ENCODE measurements at places on chromosomes 2 and 18. TPM values are rescaled to one million over a fixed set of nuclear protein-coding genes. Genes with fewer than 3 reads are reported as not detected.
A peak's percentile ranks its signal among the peaks of the same experiment; 100 is the strongest.

DNA sequence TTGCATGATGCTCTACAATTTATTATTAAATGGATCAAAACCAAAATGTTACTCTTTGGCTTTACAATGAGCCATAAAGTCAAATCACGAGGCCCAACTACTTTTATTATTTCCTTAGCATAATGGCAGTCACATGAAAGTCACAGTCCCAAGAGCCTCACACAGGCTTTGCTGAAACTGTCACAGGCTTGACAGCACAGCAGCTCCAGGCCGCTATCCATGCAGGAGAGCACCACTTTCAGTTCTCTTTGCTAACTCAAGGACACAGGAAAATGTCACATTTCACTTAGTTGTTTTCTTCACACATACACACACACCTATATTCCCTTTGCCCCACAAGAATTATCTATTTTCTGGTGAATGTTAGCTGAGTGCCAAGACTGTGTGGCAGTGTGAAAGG is 11.1 kb upstream of the MSGN1 start:
- no peaks in the 10 kb centered on the region for H3K36me3 ChIP-seq
- H3K4me3 ChIP-seq: no peak overlapping the region
- H3K27ac ChIP-seq: no peak overlapping the region
- peaks cover 4% of the 10 kb centered on the region for H3K4me1 ChIP-seq

SLC5A7 gene
- total RNA-seq: 0.30 TPM

IL37 gene
- total RNA-seq: not detected

DNA sequence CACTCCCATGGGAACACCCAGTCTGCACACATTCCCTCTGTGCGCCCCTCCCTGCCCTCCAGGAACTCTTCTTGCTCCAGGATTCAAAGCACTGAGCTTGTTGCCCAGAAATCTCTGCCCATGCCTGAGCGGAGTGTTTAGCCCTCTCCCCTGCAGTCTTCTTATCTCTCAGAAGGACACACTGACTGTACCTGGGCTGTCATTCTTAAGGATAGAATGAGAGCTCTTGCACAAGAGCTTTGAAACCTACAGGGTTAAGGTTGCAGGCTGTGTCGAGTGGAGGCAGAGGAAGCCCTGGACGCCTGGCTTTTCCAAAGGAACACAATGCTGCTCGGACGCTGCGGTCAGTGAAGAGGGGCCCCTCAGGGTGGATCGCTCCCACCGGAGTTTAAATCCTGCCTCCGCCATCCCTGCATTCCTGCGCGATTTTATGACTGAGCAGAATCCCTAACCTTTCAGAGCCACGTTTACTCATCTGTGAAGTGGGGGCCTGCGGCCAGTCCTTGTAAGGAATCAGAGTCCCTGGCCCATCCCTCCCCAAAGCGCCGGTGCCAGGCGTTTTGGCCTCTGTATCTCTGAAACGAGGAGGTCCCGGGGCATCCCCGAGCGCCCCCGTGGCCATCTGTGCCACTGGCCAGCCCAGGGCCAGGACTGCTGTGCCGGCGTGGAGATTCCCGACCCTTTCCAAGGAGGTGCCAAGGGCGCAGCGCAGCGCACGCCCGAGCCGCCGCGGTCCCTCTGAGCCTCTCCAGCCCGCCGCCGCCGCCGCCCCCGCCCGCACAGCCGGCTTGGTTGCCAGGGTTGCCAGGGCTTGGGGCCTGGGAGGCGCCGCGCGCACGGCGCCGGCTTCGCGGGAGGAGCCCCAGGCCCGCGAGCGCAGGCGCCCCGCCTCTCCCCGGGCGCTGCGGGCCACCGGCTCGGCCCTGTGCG is 58.9 kb downstream of the FAM168B start:
- H3K27ac ChIP-seq: no peak overlapping the region
- peak; percentile 38 for DNase-seq
- H3K27me3 ChIP-seq: peaks cover 24% of the 10 kb centered on the region
- H3K36me3 ChIP-seq: no peaks in the 10 kb centered on the region
- no peaks in the 10 kb centered on the region for H3K4me1 ChIP-seq

M1AP gene
- total RNA-seq: 1.8 TPM

DNA sequence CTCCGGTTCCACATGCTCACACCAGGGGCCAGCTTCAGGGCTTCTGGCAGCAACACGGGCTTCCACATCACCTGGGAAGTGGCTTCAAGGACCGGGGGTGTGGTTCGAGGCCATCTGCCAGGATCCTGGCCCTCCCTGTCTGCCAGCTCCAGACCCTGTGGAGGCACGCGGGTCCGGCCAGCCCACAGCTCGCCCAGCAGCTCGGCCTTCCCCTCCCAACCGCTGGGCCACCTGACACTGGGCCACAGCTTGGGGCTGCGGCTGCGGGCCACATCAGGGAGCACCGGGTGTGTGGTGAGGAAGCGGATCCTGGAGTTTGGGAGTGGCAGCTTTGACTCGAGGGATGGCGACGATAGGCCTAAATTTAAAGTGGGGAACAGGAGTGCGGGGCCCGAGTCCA is 7.0 kb downstream of the C2orf81 start:
- peak overlapping the region; percentile 36 for H3K27ac ChIP-seq
- H3K4me3 ChIP-seq: peak overlapping the region; percentile 66
- no peak for DNase-seq
- H3K36me3 ChIP-seq: no peaks in the 10 kb centered on the region

- no peak overlapping the region for H3K4me3 ChIP-seq
- no peaks in the 10 kb centered on the region for H3K4me1 ChIP-seq
- no peak overlapping the region for H3K27ac ChIP-seq
- H3K36me3 ChIP-seq: no peaks in the 10 kb centered on the region
- DNase-seq: no peak
Observed at GRCh38 chr2:159897081-159897480, 99.1 kb upstream of the CD302 start.

LYG2 gene
- total RNA-seq: not detected

DNA sequence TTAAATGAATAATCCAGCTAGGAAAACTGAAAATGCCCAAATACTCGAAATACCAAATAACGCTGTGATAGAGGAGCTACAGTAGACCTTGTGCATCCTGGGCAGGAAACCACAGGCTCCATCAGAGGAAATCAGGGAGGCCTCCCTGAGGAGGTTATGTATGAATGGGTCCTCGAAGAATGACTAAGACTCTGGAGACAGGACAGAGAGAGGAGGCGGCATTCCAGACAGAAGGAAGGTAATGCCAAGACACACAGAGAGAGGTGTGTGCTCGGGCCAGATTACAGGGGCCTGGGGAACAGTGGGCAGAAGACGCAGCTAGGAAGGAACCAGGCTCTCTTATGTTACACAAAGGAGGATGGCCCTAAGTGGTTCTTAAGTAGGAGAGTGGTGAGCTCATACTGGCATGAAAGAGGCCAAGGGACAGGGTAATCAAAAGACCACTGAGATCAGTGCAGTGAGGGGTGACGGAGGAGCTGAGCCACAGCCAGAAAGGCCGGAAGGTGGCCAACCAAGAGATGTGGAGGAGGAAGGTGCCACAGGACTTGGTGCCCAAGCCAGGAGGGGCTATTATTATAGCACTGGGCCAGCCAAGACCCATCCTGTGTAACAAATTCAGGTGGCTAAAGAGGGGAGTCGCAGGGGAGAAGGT is 9.9 kb downstream of the ST3GAL5 start:
- H3K36me3 ChIP-seq: no peaks in the 10 kb centered on the region
- peaks cover 37% of the 10 kb centered on the region for H3K4me1 ChIP-seq
- H3K27ac ChIP-seq: peak overlapping the region; percentile 32
- H3K27me3 ChIP-seq: no peaks in the 10 kb centered on the region

GNLY gene
- total RNA-seq: 21.5 TPM

- no peak for DNase-seq
- no peaks in the 10 kb centered on the region for H3K27me3 ChIP-seq
- H3K36me3 ChIP-seq: no peaks in the 10 kb centered on the region
- no peaks in the 10 kb centered on the region for H3K4me1 ChIP-seq
- no peak overlapping the region for H3K4me3 ChIP-seq
Observed at GRCh38 chr2:4693266-4693665, 989.9 kb downstream of the DCDC2C start.

DNA sequence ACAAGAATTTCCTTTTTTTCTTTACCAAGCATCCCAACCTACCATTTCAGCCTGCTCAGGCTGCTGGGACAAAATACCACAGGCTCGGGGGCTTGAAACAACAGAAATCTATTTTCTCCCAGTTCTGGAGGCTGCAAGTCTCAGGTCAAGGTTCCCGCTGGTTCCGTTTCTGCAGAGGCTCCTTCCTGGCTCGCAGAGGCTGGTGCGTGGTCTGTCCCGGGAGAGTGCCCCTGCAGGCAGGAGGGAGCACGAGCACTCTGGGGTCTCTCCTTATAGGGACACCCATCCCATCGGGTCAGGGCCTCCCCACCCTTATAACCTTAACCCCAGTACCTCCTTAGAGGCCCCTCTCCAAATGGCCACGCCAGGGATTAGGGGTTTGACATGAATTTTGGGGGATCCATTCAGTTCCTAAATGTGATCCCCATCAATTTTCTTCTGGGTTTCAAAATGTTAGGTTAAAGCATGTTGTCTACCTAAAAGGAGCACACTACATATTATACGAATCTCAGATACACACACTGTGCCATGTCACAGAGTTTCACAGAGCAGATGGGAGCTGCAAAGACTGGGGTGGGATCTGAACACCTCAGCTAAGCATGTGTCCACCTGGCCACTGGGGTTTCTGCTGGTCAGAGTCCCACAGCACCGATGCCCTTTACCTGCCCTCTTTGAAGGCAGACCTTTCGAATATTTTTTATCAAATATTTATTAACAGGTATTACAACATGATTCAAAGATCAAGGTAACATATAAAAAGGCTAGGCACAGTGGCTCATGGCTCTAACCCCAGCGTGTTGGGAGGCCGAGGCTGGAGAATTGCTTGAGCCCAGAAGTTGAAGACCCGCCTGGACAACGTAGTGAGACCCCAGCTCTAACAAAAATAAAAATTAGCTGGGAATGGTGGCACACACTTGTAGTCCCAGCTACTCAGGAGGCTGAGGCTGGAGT is 17.6 kb upstream of the ADI1 start:
- DNase-seq: no peak
- H3K36me3 ChIP-seq: peaks cover 41% of the 10 kb centered on the region
- peak overlapping the region; percentile 88 for H3K27ac ChIP-seq

MYO7B gene
- total RNA-seq: 5.2 TPM

GRCh38 chr2:135903650-135904049 is 27.4 kb upstream of the MCM6 start:
- no peaks in the 10 kb centered on the region for H3K4me1 ChIP-seq
- no peak overlapping the region for H3K27ac ChIP-seq
- no peaks in the 10 kb centered on the region for H3K27me3 ChIP-seq
- no peak for DNase-seq

DNA sequence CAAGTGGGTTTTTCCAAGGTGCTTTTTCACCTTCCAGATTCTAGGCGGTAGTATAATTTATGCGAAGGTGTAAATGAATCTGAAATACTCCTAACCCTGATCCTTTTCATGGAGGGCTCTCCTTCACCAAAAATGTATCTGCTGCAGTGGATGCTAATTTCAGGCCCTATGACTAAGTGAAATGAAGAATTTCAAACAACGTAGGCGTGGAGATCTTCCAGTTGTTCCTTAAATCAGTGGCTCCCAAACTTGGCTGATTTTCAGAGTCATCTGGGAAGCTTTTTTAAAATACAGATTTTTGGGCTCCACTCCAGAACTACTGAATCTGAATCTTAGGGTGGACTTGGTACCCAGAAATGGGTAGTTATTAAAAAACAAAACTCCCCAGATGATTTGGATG is 5.5 kb downstream of the GCKR start:
- H3K27me3 ChIP-seq: peaks cover 6% of the 10 kb centered on the region
- no peaks in the 10 kb centered on the region for H3K4me1 ChIP-seq
- no peaks in the 10 kb centered on the region for H3K36me3 ChIP-seq
- no peak overlapping the region for H3K27ac ChIP-seq

- no peak for DNase-seq
- H3K27me3 ChIP-seq: no peaks in the 10 kb centered on the region
- no peak overlapping the region for H3K27ac ChIP-seq
- no peak overlapping the region for H3K4me3 ChIP-seq
- H3K36me3 ChIP-seq: no peaks in the 10 kb centered on the region
- H3K4me1 ChIP-seq: no peaks in the 10 kb centered on the region
Observed at GRCh38 chr2:78564666-78565065, 460.8 kb upstream of the REG3G start.

SLC14A1 gene
- 21.8 TPM for total RNA-seq

GRCh38 chr2:219702796-219703545 is 75.5 kb downstream of the SLC4A3 start:
- H3K4me1 ChIP-seq: peaks cover 7% of the 10 kb centered on the region
- H3K27ac ChIP-seq: no peak overlapping the region
- H3K4me3 ChIP-seq: no peak overlapping the region
- peaks cover 3% of the 10 kb centered on the region for H3K27me3 ChIP-seq
- DNase-seq: peak; percentile 56

APCDD1 gene
- total RNA-seq: 33.4 TPM

GRCh38 chr2:201904538-201905420 is 98.4 kb downstream of the CDK15 start:
- peaks cover 3% of the 10 kb centered on the region for H3K4me1 ChIP-seq
- no peak overlapping the region for H3K4me3 ChIP-seq
- no peaks in the 10 kb centered on the region for H3K36me3 ChIP-seq
- DNase-seq: no peak
- H3K27ac ChIP-seq: no peak overlapping the region

DNA sequence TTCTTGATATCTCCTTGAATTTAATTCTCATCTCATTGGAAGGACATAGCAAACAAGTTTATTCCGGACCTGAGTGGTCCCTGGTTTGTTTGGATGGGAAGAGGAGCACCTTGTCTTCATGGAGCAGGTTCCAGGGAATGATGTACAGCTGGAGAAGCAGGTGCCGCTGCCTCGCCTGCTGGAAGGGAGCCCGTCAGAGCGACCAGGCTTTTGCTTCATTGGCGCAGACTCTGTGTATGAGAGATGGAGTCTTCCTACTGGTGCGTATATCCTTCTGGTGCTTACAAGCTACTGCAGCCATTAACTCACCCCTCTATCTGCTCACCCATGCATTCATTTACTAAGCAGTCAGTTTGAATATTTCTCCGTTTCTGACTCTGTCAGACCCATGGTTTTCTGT is 11.6 kb upstream of the ALLC start:
- no peak overlapping the region for H3K27ac ChIP-seq
- DNase-seq: no peak
- H3K4me3 ChIP-seq: no peak overlapping the region
- H3K27me3 ChIP-seq: no peaks in the 10 kb centered on the region
- no peaks in the 10 kb centered on the region for H3K36me3 ChIP-seq
- H3K4me1 ChIP-seq: peaks cover 7% of the 10 kb centered on the region

DNA sequence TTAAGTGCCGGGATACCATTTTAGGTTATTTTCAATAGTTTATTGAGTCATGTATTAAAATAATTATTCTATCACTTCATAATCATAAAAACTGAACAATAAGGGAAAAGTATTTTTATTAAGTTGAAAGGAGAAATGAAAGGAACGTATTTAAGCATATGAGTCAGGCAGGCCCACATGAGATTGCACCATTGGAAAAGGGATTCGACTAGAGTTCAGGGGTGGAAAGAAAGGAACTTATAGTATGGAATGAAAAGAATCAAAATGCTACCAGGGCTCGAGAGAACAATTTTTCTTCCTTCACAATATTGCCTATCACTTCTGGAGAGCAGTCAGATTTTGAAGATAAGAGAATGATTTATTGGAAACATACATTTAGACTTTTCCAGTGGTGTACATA is 516.5 kb upstream of the NETO1 start:
- H3K27me3 ChIP-seq: no peaks in the 10 kb centered on the region
- H3K4me3 ChIP-seq: no peak overlapping the region
- no peak overlapping the region for H3K27ac ChIP-seq
- DNase-seq: no peak
- H3K4me1 ChIP-seq: no peaks in the 10 kb centered on the region

ASB18 gene
- total RNA-seq: not detected

DSG1 gene
- total RNA-seq: not detected

Measured in lower lobe of right lung (tissue), 2 donors.